ENCODE measurements at places on chromosomes 1 and 21.

DNA sequence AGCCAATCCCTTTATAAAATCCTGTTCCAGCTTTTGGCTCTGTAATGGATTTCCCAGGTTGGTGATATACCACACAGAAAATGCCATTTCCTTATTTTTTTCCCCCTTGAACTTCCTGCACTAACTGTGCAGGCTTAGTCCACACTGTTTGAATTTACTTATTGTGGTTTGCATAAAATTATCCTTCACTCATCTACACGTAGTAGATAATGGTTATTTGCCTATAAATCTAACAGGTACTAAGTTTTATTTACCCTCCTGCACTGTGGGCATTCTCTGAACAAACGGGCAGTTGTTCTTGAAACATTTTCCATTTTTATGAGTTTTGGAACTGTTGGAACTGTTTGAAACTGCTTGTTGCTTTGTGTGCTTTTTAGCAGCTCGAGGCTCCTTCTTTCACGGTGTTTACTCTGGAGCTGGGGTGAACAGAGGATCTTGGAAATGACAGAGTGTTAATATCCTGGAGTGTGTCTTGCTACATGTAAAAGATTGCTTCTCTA is 23.0 kb upstream of the KIFAP3 start:
- DNase-seq = no peak

DNA sequence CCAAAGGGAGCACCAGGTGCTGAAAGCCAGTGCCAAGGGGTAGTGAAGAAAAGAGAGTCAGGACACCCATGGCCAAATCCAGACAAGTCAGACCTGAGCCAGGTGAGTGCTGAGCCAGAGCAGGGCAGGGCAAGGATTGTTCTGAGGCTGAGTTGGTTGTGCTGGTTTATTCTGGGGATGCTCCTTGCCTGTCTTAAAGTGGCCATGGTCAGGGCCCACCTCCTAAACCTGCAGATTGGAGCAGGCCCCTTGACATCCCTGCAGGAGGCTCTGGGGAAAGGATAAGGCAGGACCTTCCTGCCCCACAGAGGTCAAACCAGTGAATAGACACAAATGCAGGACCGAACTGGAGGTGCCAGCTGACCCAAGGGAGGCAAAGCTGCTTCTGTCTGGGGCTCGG is 138.4 kb downstream of the HIVEP3 start:
- DNase-seq = no peak

DNA sequence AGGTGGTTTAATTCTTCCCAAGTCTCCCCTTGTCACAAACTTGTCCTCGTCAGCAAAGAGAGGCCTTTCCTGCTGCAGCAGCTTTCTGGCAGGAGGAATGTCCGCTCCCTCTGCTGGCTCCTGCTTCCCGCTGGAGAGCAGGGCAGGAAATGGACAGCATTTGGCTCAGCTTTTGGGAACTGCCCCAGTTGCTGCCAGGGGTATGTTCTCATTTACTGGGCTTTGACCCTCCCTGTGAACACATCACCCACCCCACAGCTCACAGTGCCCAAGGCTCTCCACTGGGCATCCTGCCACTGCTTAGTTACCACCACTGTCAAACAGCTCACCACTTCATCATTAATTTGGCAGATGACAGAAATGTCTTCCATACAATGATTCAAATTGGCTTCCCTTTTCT is 75.4 kb downstream of the MRPL37 start:
- no peak for DNase-seq

GRCh38 chr1:213162338-213162737 is 111.3 kb downstream of the RPS6KC1 start:
- DNase-seq = no peak

GRCh38 chr1:29258976-29259801 is 22.9 kb downstream of the PTPRU start:
- DNase-seq = no peak

GRCh38 chr1:214427871-214428277 is 123.5 kb downstream of the PTPN14 start:
- DNase-seq = no peak

DNA sequence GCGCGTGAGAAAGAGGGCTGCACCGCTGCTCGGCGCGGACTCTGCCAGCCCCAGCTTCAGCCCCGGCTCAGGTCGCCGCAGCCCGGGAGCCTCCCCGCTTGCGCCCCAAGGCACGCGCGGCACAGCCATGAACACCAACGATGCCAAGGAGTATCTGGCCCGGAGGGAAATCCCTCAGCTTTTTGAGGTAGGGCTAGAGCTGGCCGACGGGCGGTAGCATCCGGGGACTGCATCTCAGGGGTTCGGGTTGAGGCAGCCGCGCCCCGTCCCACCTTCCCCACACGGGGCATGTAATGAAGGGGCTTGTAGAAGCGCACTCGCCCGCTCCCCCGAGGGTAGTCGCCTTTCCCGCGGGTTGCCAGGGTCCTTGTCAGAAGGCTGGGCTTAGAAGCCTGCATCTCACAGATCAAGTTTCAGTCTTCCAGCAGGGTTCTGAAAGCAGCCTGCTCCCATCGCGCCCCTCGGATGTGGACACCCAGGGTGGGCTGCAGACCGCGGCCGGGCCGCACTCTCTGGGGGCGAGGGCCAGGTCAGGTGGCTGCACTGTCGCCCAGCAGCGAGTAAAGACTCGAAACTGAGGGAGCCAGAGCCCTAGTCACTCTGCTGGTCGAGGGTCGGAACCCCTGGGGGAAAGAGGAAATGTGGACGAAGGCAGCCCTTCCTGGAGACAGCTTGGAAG is 507 bp downstream of the AK5 start:
- DNase-seq = no peak

GRCh38 chr1:72397786-72398185 is 115.4 kb upstream of the NEGR1 start:
- no peak for DNase-seq

GRCh38 chr1:203035111-203036000 is 9.1 kb downstream of the PPFIA4 start:
- DNase-seq = no peak
